ENCODE measurements at places on chromosomes 16 and 17.
A peak's percentile ranks its signal among the peaks of the same experiment; 100 is the strongest.

GRCh38 chr16:62732092-62732491 is 695.9 kb upstream of the CDH8 start:
- DNase-seq, result no peak

- DNase-seq, result no peak
Measured at GRCh38 chr16:65534121-65534528, 412.3 kb upstream of the CDH11 start.

GRCh38 chr16:30761427-30761927 is 385 bp downstream of the CFAP119 start:
- peak; percentile 36 for DNase-seq

- DNase-seq, result no peak
Measured at GRCh38 chr16:64507240-64508024, 614.4 kb downstream of the CDH11 start.

GRCh38 chr17:79935197-79935885 is 96.1 kb upstream of the CBX4 start:
- no peak for DNase-seq

- no peak for DNase-seq
Measured at GRCh38 chr16:64951193-64951592, 170.7 kb downstream of the CDH11 start.

- DNase-seq, result no peak
Measured at GRCh38 chr17:63973930-63974593, 1.3 kb upstream of the SCN4A start.

Data from CMK (cell line).